ENCODE measurements at places on chromosomes 13 and 19.

DNA sequence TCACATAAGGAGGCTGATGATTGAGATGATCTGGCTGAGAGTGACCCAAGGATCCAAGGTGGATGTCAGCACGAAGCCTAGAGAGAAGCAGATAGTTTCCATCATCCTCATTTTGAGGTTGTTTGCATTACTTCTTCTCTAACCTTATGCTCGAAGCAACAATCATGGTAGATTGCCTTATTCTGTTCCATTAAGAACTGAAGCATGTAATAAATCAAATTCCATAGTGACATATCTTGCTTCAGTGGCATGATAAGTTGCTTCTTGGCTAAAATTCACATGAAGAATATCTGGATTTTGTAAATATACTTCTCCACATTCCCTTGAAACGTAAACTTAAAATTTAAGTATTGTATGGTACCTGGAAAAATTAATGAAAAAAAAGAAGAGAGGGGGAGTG lies 377.8 kb upstream of the DACH1 start:
- DNase-seq, result no peak

DNA sequence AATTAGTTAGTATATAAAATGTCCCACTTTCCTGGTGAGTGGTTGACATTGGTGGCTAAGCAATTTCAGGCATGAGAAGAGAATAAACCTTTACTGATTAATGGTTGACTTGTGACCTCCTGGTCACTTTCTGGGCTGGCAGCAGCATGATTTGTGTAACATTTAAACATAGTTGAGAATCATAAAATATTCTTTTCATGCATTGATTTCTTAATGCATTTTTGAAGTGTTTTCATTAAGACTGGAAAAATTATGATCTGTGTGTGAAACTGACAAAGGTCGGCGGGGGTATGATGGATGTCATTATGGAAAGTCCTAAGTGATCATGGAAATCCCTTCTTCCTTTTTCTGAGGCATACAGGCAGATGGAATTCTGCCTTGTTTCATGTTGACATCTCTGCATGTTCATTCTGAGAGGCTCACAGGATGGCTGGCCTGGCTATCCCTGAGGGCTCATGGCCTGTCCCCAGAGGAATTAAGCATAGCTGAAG lies 98.7 kb upstream of the RNF113B start:
- DNase-seq, result no peak

GRCh38 chr13:44312131-44312530 lies 61.5 kb upstream of the SERP2 start:
- no peak for DNase-seq

DNA sequence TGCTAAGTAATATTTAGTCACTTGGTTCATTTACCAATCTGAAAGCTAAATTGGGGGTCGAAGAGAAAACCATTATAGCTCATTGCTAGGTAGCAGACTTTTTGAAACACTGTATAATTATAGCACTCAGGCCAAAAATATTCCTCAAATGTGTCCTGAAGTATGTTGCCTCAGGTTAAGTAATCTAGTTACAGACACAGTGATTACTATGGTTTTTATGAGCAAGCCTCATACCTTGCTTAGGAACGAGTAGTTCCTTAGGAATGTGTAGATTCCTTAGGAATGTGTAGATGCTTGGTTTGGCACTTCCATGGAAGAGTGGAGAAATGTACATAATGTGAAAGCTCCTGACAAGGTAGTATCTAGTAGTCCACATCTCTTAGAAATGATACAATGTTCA lies 387.5 kb downstream of the LMO7 start:
- no peak for DNase-seq

GRCh38 chr13:111573801-111574200 lies 253.4 kb downstream of the TEX29 start:
- no peak for DNase-seq

- DNase-seq, result no peak
Measured at GRCh38 chr19:30692181-30692811, 320.1 kb downstream of the ZNF536 start.

DNA sequence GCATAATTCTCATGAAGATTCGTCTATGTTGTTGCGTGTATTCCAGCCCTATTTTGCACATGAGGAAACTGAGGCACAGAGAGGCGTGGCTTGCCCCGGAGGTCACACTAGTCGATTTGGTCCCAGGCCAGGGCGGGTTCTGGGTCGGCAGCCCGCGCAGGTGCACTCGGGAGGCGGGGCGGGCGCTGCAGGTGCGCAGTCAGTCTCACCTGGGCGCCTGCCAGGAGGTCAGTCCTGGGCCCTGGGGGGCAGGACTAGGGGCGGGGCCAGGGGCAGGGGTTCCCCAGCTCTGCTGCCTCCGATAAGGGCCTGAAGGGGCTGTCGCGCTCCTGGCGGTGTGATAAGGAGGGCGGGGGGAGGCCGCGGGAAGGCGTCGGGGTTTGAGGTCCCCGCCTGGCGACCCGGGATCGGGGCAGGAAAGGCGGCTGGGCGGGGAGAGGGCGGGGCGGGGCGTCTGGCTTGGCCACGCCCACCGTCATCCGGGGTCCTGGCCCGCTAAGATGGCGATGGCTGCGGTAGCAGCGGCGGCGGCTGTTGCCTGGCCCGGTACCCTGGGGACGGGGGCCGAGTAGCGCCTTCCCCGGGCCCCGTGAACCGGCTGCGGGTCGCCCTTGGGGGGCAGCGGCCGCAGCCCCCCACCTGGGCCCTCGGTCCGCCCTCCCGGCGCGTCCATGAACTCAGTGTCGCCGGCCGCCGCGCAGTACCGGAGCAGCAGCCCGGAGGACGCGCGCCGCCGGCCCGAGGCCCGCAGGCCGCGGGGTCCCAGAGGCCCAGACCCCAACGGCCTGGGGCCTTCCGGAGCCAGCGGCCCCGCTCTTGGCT lies at the start of gene ATG4D:
Gene ATG4D (plus strand): TSS at position 485 of the 822 bp plus-strand sequence. CDS start 187 bp downstream, at position 672.
- DNase-seq, result peak; percentile 92

- no peak for DNase-seq
Measured at GRCh38 chr19:5575590-5575989, 7.8 kb upstream of the TINCR start.

GRCh38 chr13:20780317-20780716 lies 6.6 kb upstream of the EEF1AKMT1 start:
- no peak for DNase-seq

GRCh38 chr13:55361141-55361540 lies 1779.6 kb upstream of the PRR20A start:
- DNase-seq, result no peak

DNA sequence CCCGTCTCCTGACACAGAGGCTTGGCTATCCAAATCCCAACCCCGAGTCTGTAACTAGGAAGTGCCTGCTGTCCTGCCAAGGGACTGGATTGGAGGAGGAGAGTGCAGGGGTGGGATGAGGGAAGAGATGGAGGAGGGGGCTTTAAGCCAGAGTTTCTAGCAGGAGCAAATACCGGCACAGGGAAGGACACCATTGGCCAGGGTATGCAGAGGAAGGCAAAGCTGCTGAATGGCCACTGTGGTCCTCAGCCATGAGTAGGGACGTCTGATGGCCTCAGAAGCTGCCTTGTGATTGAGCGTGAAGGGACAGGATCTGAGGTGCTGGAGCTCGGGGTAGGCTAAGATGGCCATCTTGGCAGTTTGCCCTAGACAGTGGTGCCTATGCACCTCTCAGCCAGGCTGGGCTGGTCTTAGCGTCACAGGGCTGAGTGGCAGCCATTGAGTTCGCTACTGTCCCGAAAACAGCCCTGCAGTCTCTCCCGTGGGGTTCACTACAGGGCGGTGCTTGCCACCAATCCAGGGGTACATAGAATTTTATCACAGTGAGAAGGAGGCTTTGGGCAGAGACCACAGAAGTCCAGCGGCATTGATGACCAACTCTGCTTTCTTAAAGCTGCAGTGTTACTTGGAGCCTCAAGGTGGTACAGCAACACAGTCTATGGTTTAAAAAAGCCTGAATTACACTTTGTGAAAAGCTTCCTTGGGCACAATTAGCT lies 61.8 kb downstream of the AKAP11 start:
- peak; percentile 54 for DNase-seq

- no peak for DNase-seq
Measured at GRCh38 chr19:38190793-38191192, 33.2 kb downstream of the DPF1 start.

- no peak for DNase-seq
Measured at GRCh38 chr13:113998781-113999617, 25.1 kb upstream of the C13orf46 start.

DNA sequence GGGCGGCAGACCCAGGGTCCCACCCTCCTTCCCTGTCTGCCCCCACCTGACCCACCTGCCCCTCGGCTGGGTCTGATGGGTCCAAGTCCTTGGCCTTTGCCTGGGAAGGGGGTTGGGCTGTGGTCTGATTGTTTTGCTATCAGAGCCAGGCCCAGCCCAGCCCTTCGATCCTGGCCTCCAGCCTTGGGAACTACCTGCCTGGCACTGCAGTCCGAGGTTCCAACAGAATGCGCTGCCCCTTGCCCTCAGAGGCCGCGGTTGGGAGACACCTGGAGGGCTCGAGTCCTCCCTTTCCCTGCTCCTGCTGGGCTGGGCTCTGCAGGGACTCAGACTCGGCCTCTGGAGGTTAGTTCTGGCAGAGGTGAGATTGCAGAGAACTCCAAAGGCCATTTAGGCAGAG lies 1.6 kb downstream of the CCL25 start:
- no peak for DNase-seq

DNA sequence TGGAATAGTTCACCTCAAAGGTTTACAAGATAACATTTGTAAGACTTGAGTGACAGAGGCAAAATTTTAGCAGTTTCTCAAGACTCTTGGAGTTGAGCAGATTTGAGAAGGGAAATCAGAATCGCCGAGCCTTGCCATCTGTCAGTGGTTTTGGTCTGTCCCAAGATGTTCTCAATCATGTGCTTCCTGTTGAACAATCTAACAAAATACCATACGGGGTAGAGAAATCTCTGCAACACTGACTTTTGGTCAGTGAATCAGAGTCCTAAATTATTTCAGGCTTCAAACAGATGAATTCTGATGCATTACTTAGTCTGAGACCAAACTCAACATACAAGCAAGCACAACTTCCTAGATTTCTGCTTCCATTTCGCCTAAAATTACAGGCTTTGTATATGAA lies 3.8 kb downstream of the KCTD12 start:
- peak; percentile 69 for DNase-seq

DNA sequence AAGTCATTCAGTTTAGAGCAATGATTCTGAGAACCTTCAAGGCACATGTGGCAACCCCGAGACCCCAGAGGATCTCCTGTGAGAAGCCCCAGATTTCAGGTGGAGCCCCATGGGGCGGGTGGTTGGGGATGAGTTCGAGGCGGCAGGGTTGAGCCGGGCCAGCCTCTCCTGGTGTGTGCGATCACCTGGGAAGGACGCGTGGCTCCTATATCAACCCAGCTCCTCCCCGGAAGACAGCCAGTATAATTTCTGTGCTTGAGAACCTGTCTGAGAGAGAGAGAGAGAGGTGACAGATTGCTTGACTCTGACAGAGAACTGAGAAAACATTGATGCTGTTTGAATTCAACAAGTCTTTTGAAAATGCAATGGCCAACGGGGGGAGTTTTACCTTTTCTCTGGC lies 89.0 kb downstream of the TEX29 start:
- no peak for DNase-seq

DNA sequence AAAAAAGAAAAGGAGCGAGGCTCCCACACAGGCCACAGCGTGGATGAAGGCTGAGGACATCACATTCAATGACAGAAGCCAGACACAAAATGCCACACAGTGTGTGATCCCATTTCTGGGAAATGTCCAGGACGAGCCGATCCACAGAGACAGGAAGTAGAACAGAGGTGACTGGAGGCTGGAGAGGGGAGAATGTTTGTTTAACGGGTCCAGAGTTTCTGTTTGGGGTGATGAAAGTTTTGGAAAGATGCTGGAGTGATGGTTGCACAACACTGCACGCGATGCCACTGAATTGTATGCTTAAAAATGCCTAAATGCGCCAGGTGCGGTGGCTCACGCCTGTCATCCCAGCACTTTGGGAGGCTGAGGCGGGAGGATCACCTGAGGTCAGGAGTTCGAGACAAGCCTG lies 650 bp upstream of the FUT5 start:
- no peak for DNase-seq

DNA sequence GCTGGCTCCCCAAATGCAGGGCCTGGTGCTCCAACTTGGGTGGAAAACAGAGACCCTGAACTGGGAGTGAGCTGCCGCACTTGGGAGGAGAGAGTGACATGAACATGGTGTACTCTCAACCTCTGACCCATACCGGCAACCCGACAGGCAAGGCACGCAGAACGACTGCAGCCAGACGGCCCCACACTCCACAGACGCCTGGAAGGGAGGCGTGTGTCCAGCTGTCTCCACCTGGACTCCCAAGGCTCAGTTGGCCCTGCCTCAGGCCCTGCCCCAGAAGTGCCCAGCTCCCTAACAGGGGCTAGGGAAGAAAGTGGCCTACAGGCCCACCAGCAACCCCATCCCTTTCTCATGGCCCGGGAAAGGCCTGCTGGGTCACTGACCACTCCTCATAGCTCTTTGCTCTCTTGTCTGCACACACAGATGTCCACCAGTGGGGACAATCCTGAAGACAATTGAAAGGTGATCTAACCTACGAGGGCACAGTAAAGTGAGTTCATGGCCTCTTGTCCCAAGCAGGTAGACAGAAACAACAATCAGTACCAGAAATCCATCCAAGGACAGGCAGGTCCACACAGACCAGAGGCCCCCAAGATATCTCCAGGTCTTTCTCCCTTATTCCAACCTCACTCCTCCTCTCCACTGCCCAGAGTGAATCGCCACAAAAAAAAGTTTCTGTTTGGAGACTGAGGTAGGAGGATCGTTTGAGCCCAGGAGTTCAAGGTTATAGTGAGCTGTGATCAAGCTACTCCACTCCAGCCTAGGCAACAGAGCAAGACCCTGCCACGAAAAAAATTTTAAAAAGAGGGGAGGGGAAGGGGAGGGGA lies 28.2 kb downstream of the ELL start:
- no peak for DNase-seq

GRCh38 chr19:8149261-8150094 lies at the start of gene FBN3:
TSS of gene FBN3 (minus strand) at chr19:8149592. CDS start at chr19:8147480, 2,112 bp downstream.
- peak; percentile 11 for DNase-seq

GRCh38 chr13:76965759-76966421 lies 17.6 kb downstream of the ACOD1 start:
- no peak for DNase-seq

GRCh38 chr13:52921194-52921593 lies 72.8 kb upstream of the PCDH8 start:
- peak; percentile 31 for DNase-seq

- no peak for DNase-seq
Measured at GRCh38 chr13:24187185-24187584, 26.7 kb downstream of the SPATA13 start.

- no peak for DNase-seq
Measured at GRCh38 chr13:63010072-63010658, 1594.5 kb upstream of the PCDH20 start.

DNA sequence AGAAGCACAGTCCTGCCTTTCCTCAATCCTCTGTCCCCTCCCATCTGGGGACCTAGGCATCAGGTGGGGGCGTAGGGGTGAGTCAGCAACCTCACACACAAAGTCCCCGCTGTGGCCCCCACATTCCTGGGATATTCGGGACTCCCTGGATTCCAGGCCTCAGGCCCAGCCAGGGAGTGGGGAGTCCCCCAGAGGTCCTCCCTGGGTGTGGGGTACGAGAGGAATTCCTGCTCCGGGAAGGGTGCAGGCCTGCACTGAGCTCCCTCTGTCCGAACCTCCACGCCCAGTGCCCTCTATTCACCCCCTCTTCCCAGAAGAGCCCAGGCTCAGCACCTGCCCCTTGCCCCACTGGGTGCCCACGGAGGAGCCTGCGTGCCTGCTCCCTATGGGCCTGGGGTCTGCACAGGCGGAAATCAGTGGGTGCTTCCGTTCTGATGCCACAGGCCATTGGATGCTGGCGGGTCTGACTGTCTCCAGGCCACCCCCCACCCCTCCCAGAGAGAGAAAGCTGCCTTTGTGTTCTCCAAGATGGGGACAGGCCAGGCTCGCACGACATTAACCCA lies 3.4 kb downstream of the CADM4 start:
- no peak for DNase-seq

All from hematopoietic multipotent progenitor cell (in vitro differentiated cells).